ENCODE measurements at places on chromosomes 7 and 10. TPM values are rescaled to one million over a fixed set of nuclear protein-coding genes. Genes with fewer than 3 reads are reported as not detected.

- ATAC-seq = peak; percentile 1
These were observed 1.2 kb upstream of the MAP3K8 start for GRCh38 chr10:30432622-30433305.

DNA sequence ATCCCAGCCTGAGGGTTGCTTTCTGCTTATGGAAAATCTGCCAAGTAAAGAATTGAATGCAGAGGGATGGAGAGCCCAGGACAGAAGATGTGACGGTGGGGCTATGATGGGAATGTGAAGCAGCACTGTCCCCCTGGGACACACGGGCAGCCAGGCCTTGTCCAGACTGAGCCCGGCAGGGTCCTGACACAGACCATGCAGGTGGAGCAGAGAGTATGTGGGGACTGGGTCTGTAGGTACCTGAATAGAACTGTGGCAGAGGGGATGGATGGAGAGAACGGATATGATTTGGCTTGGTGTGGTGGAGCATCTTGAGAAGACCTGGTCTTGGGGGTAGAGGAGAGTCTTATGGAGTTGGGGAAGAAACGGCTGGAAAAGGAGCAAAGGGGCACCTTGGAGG is 732 bp upstream of the LRRC18 start:
- no peak for ATAC-seq

- ATAC-seq = no peak
These were observed 19.5 kb upstream of the TNPO3 start for GRCh38 chr7:129074361-129074871.

Gene CTAGE8
- 1.8 TPM for total RNA-seq

GRCh38 chr7:221978-222715 is 29.8 kb downstream of the FAM20C start:
- no peak for ATAC-seq

Gene ATG9B
- total RNA-seq = 16.7 TPM

Gene CEP41
- 4.8 TPM for total RNA-seq

DNA sequence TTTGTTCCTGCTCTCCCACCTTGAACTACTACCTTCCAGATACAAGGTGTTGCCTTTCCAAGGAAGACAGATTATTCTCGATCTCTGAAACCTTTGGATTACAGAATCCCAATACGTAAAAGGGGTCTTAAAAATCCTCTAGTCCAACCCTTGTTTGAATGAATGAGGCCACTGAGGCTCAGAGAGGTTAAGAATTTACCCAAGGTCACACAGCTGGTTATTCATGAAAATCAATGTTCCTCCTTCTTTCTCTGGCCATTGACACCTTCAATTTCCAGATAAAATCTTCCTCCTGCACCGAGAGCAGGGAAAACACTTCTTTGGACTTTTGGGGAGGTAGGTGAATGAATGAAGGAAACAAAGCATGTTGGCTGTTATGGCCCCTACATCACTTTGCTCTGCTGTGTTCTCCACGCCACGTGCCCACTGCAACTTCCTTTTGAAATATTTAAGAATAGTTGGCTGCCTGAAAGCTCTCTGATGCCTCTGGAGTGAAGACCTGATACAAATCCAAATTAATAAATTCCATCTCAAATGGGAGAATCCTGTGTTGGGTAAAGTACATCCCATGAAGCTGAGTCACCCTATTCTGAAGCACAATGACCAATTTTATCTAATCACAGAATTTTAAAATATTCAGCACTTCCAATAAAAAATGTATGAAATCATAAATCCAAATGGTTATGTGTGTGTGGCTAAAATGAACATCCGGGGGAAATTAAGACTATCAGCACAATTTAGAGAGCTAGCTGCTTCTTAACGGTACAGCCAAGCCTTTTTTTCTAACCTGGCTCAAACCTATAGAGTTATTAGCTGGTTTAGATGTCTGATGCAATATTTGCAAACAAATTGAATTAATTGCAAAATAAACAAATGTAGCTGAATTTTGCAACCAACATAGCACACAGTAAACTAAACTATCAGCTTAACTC is 7.3 kb downstream of the SVIL start:
- no peak for ATAC-seq

DNA sequence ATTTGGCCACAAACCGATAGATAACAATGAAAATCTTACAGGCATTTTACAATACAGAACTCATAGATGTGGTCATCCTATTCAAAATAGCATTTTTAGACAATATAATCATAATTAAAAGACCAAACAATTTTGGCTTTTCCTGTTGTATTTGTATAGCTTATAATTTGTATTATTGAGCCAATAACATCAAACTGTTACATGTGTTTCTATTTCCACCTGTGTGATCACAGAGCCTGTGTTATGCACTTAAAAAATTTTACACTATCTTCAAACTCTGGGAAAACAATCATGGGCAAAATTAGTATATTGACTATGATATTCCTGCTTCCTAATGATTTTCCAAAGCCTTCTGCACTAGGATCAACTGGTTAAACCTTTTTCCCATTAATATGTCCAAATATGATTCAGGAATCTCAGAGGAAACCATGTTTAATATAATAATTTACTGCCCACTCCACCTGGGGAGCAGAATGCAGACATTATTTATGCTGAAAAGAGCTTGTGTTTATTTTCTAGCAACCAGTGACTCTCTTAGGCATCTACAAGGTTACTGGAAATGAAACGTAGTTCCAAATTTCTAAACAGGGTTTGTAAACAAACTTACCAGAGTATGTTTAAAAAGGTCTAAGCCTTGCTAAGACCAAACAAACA is 1.7 kb downstream of the RHOBTB1 start:
- ATAC-seq = no peak

GRCh38 chr10:111211706-111212105 is 134.9 kb downstream of the ADRA2A start:
- ATAC-seq = peak; percentile 41

DNA sequence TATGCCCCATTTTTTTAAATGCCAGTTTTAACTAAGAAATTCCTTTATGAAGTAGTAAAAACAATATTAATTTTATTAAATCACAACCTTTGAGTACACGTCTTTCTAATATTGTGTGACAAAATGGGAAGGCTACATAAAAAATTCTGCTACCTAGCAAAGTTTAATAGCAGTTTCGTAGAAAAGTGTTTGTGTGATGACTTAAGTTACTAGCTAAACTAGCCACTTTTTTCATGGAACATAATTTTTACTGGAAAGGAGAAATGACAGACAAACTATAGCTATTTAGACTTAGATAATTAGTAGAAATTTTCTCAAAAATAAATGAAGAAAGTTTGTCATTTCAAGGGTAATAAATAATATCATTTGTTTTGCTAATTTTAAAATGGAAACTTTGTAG is 153.1 kb downstream of the GPAM start:
- ATAC-seq = no peak

DNA sequence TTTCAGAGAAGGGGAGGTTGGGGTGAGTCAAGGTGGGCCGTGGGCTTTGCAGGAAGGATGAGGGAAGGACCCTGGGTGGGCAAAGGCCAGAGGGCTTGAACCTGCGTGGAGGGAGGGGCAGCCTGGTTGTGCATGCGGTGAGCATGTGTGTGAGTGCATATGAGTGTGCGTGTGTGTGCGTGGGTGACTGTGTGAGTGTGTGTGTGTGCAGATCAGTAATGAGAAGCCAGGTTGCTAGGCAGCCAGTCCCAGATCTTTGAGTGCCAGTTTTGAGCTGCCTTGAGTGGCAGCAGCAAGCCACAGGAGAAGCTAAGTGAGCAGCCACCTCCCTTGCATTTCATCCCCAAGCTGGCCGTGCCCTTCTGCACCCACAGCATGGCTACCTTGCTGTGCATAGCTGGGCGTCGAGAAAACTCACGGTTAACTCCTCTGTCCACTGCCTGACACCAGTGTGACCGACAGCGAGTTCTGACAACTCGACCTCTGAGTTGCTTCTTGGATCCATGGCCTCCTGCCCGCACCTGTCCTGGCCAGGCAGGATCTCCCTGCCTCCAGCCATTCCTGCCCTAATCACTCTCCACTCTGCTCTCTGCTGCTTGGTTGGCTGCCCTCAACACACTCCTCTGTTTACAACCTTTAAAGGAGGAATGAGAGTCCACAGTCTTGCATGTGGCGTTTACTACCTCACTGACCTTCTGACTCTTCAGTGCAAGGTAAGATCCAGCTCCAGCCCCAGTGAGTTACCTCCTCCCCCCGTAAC is 775.4 kb downstream of the TYW1 start:
- no peak for ATAC-seq

DNA sequence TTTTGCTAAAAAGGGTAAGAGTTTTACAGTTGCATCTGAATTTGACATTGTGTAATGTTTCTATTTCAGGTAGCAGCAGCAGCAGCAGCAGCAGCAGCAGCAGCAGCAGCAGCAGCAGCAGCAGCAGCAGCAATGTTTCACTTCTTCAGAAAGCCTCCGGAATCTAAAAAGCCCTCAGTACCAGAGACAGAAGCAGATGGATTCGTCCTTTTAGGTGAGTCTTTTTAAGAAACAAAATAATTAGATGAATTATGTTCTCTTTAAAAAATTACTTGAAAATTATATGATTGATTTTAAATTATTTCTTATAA is 32.6 kb downstream of the UMAD1 start:
- ATAC-seq = no peak

DNA sequence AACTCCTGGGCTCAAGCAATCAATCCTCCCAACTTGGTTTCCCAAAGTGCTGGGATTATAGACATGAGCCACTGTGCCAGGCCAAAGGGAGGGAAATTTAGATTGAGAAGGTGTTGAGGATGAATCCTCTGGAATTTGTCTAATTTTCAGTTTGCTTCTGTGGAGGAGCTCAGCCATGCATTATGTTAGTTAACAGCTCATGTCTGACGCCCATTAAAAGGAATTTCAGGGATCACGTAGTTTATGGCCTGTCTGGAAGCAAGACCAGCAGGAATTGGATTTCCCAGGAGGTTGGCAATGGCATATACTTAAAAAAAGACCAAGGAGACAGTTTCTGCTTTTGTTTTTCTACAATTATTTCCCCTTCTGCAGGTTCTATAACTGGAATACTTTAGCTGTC is 165.7 kb downstream of the OTUD1 start:
- ATAC-seq = no peak

Gene COBL
- total RNA-seq = 10.4 TPM

Gene NPC1L1
- not detected for total RNA-seq

DNA sequence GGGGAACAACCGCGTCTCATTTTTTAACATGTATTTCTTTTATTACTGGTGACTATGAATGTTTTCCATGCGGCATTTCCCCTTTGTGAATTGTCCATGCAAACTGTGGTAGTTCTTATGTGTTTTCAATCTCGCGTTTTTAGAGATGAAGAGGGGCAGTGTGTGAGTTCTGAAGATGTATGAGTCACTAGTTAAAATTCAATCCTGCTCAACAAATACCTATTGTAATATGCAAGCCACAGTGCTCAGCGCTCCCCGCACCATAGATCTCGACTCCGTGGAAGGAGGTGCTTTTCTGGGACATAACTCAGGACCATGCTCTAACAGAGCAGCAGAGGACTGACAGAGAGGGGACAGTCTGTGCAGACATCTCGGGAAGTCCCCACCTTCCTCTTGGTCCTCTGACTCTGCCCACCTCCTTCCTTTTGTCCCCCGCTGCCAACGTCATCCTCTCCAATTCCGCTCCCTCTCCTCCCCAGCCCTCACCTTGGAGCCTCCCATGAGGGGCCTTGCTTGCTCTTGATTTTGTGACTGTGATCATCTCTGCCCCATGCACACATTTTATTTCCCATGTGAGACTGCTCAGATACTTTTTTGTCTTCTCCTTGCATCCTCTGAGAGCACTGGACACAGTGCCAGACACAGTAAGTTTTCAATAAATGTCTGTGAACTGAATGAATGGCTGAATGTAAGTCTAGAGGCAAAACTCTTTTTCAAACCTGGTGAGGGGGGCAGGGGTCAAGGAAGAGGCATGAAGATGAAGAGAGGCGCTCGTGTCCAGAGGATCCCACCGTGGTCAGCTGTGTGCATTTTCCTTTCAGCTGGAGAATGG is 42.7 kb upstream of the PLEKHA1 start:
- ATAC-seq = no peak

DNA sequence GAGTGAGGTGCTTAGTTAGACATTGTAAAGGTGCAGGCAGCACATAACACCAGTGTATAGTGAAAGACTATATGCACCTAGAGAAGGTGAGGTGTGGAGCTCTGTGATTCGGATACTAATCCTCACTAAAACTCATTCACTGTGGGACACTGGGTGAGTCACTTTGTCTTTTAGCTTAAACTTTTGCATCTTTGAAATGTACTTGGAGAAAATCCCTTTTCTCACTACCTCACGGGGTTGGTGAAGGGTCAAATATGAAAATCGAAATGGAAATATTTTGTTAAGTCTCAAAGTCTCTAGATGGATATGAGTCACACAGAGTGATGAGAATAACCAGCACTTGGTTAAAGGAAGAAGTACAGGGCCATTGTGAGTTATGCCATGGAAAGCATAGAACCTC is 38.0 kb downstream of the MDFIC start:
- peak; percentile 89 for ATAC-seq

- ATAC-seq = peak; percentile 51
These were observed 14.1 kb upstream of the LAMB1 start for GRCh38 chr7:108016841-108017775.

DNA sequence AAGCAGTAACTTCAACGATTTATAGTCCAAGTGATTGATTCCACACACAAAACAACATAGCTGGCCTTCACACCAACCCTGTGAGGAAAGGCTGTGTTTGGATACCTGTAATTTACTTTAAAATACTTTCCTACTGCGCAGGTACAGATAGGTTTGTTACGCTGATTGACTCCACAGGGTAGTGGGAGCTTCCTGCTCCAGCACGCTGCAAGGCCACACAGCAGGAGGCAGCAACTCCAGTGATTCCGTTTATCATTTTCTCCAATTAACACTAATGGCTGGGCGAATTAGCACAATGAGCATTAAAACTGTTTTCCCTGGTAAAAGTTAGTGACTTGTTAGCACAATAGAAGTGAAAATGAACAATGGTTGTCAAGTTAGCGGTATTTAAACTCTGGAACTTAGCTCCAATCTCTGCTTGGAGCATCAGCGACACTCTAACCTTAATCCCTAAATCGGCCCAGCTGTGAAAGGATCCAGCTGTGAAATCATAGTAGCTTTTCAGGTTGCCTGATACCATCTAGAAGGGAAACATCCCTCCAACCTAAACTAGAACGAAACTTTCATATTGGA is 959 bp downstream of the DCLRE1C start:
- ATAC-seq = no peak

Gene CH25H
- 4.8 TPM for total RNA-seq

DNA sequence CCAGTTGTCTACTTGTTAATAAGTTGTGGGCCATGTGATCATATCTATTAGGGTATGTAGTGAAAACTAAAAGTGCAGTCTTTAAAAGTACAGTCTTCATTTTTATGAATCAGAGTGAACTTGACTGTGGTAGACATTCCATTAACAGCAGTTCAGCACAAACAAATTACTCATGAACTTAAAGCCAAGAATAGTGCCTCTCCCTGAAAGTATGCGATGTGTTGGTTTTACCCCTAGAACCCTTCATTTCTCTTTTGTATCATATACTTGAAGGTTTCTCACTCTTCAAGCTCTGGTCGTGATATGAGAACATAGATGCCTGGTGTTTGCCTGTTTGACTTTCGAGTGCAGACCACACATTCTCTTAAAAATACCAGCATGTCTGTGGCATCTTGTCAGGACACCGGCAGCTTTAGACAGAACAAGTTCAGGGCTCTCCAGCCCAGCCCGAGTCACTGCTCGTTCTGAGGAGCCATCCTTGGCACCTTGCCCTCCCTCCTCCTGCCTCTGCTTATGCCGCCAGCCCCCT is 159.3 kb downstream of the LCOR start:
- no peak for ATAC-seq

Measured in esophagus mucosa (tissue), 1 donor.